ENCODE measurements at places on chromosomes 11 and 22. TPM values are rescaled to one million over a fixed set of nuclear protein-coding genes. Genes with fewer than 3 reads are reported as not detected.
A peak's percentile ranks its signal among the peaks of the same experiment; 100 is the strongest.

DNA sequence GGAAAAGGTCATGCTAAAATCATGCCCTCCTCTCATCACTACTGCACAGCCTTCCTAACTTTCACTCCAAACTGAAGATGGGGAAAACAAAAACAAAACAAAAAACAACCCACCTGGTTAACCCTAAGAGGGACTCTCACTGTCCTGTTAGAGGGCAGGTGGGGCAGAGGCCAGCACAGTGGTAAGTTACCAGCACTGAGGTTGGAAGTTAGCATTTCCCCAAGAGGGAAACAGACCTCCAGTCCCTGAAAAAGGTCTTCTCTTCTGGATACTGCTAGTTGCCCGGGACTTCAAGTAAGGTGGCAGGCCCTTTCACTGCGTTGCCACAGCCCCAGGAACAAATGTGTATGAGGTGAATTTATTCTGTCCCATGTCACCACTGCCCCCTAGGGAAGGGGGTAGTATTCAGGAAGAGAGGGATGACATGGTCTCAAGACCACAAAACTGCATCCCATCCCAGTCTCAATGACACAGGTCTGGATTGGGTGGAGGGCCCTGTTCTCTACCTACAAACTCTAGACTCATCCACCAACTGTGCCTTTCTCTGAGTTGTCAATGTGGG is 792 bp upstream of the ADAMTS8 start:
- H3K27me3 ChIP-seq: peaks cover 68% of the 10 kb centered on the region
- H3K27ac ChIP-seq: no peak overlapping the region
- peak overlapping the region; percentile 88 for H3K4me3 ChIP-seq
- peaks cover 14% of the 10 kb centered on the region for H3K4me1 ChIP-seq

- no peak overlapping the region for H3K4me3 ChIP-seq
- no peaks in the 10 kb centered on the region for H3K4me1 ChIP-seq
- H3K36me3 ChIP-seq: no peaks in the 10 kb centered on the region
- no peaks in the 10 kb centered on the region for H3K27me3 ChIP-seq
- no peak overlapping the region for H3K27ac ChIP-seq
- DNase-seq: no peak
Observed at GRCh38 chr11:134452026-134452837, 40.2 kb upstream of the B3GAT1 start.

DNA sequence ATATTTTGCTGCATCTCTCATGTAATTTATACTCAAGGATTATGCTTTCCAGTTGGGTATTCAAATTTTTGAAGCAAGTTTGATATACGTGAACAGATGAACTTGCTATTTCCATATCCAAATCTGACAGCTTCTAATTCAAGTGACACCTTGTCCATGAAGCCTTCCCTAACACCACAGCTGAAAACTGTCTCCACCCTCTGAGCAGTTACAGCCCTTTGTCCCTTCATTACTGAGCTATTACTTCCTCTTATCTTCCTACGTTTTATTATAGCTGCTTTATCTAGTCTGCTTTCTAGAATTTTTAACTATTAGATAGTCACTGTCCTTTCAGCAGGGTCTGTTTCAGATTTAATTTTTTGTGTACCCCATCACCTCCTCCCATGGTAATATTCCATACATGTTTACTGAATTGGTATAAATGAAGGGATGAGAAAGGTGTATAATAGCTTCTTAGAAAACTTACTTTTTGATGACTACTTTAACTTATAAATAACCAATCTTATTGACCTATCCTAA is 13.3 kb upstream of the PRSS23 start:
- no peak for DNase-seq
- no peaks in the 10 kb centered on the region for H3K27me3 ChIP-seq
- no peaks in the 10 kb centered on the region for H3K4me1 ChIP-seq
- H3K36me3 ChIP-seq: no peaks in the 10 kb centered on the region
- no peak overlapping the region for H3K4me3 ChIP-seq

GRCh38 chr11:125264100-125265022 is 99.8 kb downstream of the PKNOX2 start:
- peaks cover 6% of the 10 kb centered on the region for H3K36me3 ChIP-seq
- no peak for DNase-seq
- H3K27me3 ChIP-seq: peaks cover 26% of the 10 kb centered on the region
- peaks cover 78% of the 10 kb centered on the region for H3K4me1 ChIP-seq

DNA sequence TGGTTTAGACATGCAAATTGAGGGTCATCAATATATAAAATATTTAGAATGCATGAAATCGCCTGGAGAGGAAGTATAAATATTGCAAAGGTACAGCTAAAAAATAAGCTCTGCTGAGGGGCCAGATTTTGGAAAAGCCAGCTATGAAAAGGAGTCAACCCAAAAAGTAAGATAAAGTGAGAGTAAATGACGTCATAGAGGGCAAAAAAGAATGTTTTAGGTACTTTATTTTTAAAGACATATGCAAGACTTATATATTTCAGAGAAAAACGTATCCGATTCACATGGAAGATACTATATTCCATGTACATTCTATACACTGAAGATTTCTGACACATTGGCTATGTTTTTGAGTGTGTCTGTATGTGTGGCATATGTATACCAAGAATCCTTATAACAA is 13.6 kb downstream of the GRM5 start:
- H3K27ac ChIP-seq: no peak overlapping the region
- H3K36me3 ChIP-seq: no peaks in the 10 kb centered on the region
- H3K4me3 ChIP-seq: no peak overlapping the region
- peaks cover 41% of the 10 kb centered on the region for H3K27me3 ChIP-seq

- no peaks in the 10 kb centered on the region for H3K27me3 ChIP-seq
- H3K27ac ChIP-seq: no peak overlapping the region
- H3K4me3 ChIP-seq: no peak overlapping the region
Observed at GRCh38 chr22:46993633-46994032, 231.2 kb downstream of the TBC1D22A start.

GRCh38 chr22:25814685-25815084 is 72.7 kb downstream of the MYO18B start:
- no peak overlapping the region for H3K4me3 ChIP-seq
- peaks cover 63% of the 10 kb centered on the region for H3K27me3 ChIP-seq
- H3K4me1 ChIP-seq: no peaks in the 10 kb centered on the region
- H3K36me3 ChIP-seq: no peaks in the 10 kb centered on the region
- DNase-seq: no peak

GRCh38 chr11:72584939-72585597 is 89.2 kb downstream of the PDE2A start:
- peaks cover 13% of the 10 kb centered on the region for H3K4me1 ChIP-seq
- DNase-seq: no peak
- H3K27me3 ChIP-seq: peaks cover 93% of the 10 kb centered on the region
- H3K36me3 ChIP-seq: no peaks in the 10 kb centered on the region

GRCh38 chr11:66498506-66498905 is 11.9 kb upstream of the BBS1 start:
- DNase-seq: no peak
- H3K4me1 ChIP-seq: no peaks in the 10 kb centered on the region
- peaks cover 6% of the 10 kb centered on the region for H3K36me3 ChIP-seq
- no peak overlapping the region for H3K27ac ChIP-seq
- H3K27me3 ChIP-seq: no peaks in the 10 kb centered on the region
- no peak overlapping the region for H3K4me3 ChIP-seq

DNA sequence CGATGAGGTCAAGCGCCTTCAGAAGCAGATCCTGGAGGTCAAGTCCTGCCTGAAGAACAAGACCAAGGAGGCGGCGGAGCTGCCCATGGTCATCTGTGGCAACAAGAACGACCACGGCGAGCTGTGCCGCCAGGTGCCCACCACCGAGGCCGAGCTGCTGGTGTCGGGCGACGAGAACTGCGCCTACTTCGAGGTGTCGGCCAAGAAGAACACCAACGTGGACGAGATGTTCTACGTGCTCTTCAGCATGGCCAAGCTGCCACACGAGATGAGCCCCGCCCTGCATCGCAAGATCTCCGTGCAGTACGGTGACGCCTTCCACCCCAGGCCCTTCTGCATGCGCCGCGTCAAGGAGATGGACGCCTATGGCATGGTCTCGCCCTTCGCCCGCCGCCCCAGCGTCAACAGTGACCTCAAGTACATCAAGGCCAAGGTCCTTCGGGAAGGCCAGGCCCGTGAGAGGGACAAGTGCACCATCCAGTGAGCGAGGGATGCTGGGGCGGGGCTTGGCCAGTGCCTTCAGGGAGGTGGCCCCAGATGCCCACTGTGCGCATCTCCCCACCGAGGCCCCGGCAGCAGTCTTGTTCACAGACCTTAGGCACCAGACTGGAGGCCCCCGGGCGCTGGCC is 11.0 kb downstream of the RASD2 start:
- H3K4me1 ChIP-seq: peaks cover 15% of the 10 kb centered on the region
- H3K27ac ChIP-seq: no peak overlapping the region
- peaks cover 19% of the 10 kb centered on the region for H3K27me3 ChIP-seq

DNA sequence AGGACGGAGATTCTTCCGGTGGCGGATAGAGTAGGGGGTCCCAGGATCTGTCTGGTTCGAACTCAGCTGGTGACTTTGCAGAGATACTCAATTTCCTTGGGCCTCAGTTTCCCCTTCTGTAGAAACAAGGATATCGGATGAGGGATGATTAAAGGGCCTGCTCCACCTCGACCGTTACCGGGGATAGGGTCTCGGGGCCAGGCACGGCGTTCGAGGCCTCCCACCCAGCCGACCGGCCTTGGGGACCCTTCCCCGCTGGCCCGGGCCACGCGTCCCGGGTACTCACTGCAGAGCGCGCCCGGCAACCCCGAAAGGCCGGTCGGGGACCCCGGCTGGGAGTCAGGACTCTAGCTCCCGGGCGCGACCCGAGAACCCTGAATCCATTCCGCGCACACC is 321 bp downstream of the RHBDD3 start:
- H3K4me3 ChIP-seq: peak overlapping the region; percentile 97
- H3K27ac ChIP-seq: peak overlapping the region; percentile 96
- peaks cover 25% of the 10 kb centered on the region for H3K36me3 ChIP-seq
- peaks cover 2% of the 10 kb centered on the region for H3K27me3 ChIP-seq
- no peak for DNase-seq

GRCh38 chr11:10358696-10359095 is 53.8 kb downstream of the ADM start:
- H3K27ac ChIP-seq: no peak overlapping the region
- no peaks in the 10 kb centered on the region for H3K27me3 ChIP-seq
- peaks cover 6% of the 10 kb centered on the region for H3K36me3 ChIP-seq
- H3K4me3 ChIP-seq: no peak overlapping the region
- DNase-seq: no peak

GRCh38 chr22:31605851-31606585 is 56.0 kb downstream of the PISD start:
- no peak overlapping the region for H3K4me3 ChIP-seq
- no peaks in the 10 kb centered on the region for H3K27me3 ChIP-seq
- peaks cover 3% of the 10 kb centered on the region for H3K36me3 ChIP-seq

DNA sequence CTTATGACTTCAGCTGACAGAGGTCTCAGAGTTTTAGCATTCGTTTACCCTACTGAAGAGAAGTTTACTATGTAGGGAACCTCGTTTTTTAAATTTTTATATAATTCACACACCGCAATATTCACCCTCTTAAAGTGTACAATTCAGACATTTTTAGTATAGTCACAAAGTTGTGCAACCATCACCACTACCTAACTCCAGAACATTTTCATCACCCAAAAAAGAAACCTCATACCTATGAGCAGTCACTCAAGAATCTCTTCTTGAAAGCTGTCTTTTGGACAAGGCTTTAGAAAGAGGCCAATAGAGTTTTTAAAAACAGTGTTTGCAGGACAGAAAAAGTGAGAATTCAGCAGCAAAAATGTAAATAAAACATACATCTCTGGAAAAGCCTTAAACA is 39.5 kb upstream of the CLNS1A start:
- no peak for DNase-seq
- H3K27me3 ChIP-seq: no peaks in the 10 kb centered on the region
- no peak overlapping the region for H3K27ac ChIP-seq

The TEAD1 gene
- 84.1 TPM for total RNA-seq

The OR51B4 gene
- total RNA-seq: not detected

The RGL4 gene
- not detected for total RNA-seq

The CCDC116 gene
- 1.2 TPM for total RNA-seq

The GAL3ST3 gene
- 9.7 TPM for total RNA-seq

The SHANK3 gene
- total RNA-seq: 15.2 TPM

The KCNQ1OT1 gene
- 2.3 TPM for total RNA-seq

The SCT gene
- not detected for total RNA-seq

The PAK1 gene
- 67.7 TPM for total RNA-seq

Measured in neural crest cell (in vitro differentiated cells).